ENCODE measurements at places on chromosomes 3 and 15.

DNA sequence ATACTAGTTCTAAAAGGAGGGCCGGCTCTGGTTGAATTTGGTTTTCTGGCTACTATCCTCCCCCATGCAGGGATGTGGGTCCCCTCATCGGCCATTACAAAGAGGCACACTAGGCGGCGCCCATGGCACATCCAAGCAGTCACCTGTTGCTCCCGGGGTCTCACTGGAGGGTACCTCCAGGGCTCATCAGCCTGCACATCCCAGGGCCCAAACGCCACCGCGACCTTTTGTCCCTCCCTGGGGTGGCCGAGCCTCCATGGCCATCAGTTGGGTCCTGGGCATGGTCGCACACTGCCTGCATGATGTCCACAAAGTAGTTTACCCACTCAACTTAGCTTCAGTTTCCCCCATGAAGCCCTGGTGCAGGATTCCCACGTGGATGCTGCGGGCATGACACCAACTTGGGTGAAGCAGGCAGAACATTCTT lies 28.3 kb downstream of the IDH3A start:
- no peak for DNase-seq

DNA sequence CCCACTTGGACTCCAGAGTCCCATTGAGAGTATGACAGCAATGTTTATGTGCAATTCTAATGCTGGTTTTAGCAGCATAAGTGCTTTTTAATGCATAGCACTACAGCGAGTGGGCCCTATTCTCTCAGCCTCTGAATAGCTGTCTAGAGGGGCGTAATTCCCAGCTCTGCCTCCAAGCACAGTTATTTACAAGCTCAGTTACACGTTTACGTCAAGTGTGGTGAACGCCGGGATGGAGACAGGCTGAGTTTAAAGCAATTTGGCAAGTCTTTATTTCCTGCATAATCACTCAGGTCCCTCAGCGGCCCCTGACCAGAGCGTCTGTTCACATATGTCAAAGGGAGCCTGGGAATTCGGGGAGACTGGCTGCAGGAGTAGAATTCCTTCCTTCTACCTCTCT lies 43.9 kb downstream of the SOX14 start:
- DNase-seq: no peak

- DNase-seq: no peak
These were observed 35.1 kb downstream of the SNTN start for GRCh38 chr3:63687278-63688225.

DNA sequence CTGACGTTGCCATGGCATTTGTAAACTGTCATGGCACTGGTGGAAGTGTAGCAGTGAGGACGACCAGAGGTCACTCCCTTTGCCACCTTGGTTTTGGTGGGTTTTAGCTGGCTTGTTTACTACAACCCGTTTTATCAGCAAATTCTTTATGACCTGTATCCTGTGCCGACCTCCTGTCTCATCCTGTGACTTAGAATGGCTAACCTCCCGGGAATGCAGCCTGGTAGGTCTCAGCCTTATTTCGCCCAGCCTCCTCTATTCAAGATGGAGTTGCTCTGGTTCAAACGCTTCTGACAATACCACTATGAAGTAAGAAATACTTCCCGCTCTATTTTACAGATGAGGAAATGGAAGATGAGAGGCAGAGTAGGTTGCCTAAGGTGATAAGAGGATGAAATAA lies 16.6 kb downstream of the PAQR9 start:
- DNase-seq: no peak

DNA sequence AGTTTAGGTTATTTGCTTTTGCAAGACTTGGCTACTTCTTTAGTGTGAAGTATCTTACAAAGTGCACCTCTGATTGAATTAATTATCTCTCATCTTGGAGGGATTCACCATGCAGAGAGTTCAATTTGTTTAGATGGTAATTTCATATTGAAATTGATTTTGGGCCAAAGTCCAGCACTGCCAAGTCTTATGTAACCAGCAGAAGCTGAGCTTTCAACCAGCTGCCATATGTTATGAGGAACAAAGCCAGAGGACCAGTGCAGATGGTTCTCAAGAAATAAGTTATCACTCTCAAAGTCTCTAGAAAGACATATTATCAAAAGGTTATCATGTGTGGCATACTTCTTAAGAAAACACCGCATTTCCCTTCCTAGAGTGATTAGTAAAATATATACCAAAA lies 29.0 kb downstream of the ABHD6 start:
- no peak for DNase-seq

GRCh38 chr3:136956971-136957370 lies 812 bp upstream of the IL20RB start:
- no peak for DNase-seq

DNA sequence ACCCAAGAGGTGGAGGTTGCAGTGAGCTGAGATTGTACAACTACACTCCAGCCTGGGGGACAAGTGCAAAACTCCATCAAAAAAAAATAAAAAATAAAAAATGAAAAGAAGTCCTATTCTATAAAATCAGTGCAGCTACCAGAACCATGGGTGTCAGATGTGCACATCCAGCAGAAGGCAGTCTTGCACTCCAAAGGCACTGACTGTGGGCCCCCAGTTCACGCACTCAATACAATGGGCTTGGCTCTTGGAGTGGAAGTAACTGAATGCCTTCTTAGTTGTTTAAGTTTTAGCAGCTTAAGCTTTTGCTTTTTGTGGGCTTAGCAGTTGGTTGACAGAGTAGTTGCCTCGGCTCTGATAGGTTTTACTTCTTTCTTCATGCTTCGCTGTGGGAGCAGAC lies 141.4 kb downstream of the AGBL1 start:
- DNase-seq: no peak

DNA sequence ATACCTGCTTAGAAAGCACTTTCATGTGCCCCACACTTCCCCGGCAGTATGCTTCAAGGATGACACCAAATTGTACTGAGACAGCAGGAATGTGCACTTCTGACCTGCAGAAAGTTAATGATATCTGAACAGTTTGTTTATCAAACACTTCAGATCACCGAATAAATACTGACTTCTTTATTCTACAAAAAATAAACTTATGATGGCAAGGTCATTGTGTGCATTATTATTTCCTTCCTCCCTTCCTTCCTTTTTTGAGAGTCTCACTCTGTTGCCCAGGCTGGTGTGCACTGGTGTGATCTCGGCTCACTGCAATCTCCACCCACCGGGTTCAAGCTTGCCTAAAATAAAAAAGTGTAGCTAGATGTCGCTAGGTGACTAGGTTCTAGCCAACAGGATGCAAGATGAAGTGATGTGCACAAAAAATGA lies 80.3 kb downstream of the FAIM start:
- DNase-seq: no peak

DNA sequence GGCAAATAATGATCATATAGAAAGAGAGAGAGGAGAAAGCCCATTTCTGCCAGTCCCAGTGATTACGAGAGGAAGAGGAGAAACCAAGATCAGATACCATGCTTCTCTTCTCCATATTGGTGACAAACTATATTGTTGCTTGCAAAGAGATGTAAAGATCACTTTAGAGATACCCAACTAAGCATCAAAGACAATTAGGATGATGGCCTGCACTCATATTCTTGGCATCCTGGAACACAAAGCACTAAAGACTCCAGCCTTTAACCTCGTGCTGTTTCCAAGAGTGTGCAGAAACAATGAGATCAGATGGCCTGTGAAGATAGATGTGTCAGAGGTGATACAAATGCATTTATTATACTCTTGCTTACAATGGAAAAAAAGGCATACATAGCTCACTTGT lies 170.7 kb upstream of the TP63 start:
- no peak for DNase-seq

- no peak for DNase-seq
These were observed 69.4 kb upstream of the LIPC start for GRCh38 chr15:58362262-58362922.

DNA sequence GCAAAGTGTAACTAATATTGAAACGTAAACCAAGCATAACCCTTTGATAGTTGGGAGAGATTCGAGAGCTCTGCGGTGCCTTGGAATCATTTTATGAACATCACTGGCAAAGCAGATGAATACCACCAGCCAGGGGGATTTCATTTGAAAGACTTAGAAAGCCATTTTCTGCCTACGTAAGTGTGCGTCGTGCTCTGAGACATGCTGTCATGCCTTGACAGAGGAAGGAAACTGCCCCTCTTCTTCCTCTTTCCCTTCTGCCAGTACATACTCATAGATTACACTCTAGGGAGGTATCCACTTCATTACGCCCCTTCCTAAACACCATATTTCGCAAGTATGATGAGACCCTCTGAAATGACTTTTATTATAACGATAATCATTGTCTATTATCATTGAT lies 3.3 kb upstream of the MTHFS start:
- DNase-seq: no peak

- DNase-seq: no peak
These were observed 87.1 kb downstream of the DNAJB8 start for GRCh38 chr3:128379367-128380160.

GRCh38 chr3:140270329-140270728 lies 335.3 kb downstream of the CLSTN2 start:
- no peak for DNase-seq

- DNase-seq: no peak
These were observed 363.3 kb downstream of the ULK4 start for GRCh38 chr3:41598402-41599126.

DNA sequence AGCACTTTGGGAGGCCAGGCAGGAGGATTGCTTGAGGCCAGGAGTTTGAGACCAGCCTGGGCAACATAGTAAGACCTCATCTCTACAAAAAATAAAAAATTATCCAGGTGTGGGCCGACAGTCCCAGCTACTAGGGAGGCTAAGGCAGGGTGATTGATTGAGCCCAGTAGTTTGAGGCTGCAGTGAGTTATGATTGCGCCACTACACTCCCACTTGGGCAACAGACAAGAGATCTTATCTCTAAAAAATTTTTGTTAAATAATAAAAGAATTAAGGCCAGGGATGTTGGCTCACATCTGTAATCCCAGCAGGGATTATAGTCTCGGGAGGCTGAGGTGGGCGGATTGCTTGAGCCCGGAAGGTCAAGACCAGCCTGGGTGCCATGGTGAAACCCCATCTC lies 25.8 kb upstream of the NFKBIZ start:
- DNase-seq: no peak

GRCh38 chr3:73228959-73229358 lies 167.5 kb downstream of the EBLN2 start:
- DNase-seq: no peak

- no peak for DNase-seq
These were observed 41.3 kb downstream of the CDAN1 start for GRCh38 chr15:42695527-42696071.

DNA sequence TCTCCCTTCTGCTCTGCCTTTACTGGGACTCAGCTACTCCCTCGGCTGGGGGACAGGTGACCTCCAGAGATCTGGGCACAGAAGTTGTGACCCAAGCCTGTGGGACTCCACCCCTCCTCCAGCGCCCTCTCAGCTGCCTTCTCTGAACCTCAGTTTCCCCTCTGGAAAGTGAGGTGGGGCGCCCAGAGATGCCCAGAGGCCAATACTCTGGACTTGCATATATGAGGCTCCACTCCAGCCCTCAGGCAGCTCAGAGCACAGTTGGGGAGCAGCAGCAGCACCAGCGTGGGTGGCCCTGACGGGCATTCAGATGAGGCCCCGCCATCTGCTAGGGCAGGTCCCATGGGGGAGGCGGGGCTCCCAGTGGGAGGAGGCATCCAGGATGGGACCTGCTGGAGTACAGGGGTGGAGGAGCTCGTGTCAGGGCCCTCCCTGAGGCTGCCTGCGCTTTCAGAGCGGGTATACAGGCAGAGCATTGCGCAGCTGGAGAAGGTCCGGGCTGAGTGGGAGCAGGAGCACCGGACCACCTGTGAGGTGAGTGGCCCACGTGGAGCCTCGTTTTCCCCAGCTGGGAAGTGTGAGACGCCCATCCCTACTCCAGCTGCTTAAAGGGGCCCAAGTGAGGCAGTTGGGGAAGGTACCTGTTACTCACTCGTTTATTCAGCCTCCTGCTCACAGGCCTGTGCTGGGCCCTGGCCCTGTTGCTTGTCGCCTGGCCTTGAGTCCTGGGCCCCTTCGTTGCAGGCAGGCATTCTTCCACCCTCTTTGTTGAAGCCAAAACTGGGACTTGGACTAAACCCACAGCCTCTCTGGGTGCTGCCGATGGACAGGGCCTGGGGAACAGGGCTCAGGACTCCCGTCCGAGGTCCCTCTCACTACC lies 35.4 kb downstream of the PSTPIP1 start:
- DNase-seq: no peak

DNA sequence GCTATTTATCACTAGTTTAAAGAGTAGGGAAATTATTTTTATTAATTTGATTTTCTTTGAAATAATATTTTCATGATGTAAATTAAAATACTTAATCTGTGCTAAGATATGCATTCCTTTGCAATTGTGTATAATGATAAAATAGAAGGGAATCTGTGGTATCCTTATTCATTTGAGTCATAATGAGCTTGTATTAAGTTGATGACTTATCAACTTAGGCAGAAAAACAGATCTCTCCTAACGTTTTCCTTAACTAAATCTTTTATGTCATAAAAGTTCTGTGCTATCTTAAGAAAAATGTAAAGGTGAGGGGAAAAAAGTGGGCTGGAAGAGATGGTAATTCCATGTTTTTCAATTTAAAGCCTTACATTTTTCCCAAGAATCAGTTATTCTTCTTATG lies 1.9 kb downstream of the FGF7 start:
- no peak for DNase-seq

DNA sequence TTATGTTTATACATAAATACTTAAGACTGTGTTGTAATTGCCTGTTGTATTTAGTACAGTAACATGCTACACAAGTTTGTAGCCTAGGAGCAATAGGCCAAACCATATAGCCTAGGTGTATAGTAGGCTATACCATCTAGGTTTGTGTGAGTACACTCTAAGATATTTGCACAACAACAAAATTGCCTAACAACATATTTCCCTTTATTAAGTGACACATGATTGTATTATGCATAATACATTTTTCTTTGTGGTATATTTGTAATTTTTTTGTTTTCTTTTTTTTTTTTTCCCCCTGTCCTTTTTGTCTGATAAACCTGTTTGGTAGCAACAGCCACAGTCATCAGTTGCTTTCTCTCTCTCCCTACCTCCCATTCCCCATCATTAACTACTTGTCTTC lies 945.6 kb downstream of the ZPLD1 start:
- DNase-seq: no peak

DNA sequence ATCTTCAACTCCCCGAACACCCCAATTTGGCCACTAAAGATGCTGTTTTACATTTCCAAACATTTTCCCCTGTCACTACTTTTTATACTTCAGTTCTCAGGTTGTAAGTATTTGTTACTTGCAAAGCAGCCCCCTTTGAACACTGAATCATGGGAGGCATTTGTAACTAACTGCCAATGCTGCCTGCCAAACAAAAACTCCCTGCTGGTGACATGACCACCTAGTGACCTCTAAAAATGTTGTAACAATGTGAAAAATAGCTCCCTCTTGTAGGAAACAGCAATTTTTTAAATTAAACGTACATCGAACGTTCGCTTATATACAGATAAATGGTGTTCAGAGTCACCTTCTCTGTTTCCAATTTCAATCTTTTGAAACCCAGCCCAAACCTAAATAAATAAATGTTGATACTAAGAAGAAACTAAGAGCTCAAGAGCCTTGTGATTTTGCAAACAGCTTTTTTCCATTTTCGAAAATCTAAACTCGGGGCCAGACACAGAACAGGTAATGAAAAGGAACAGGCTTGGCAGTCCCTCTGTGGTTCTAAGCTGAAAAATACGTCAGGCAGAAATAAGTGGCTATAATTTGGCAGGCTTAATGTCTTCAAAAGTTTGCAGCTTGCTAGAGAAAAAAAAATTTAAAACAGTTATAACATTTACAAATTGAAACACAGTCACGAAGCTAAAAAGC lies 268.6 kb upstream of the WNT5A start:
- DNase-seq: no peak

All from stimulated activated CD4-positive, alpha-beta T cell treated with anti-CD3 and anti-CD28 coated beads, TNF-alpha, amount 100 ng/mL, for 1 hour (primary cell).